Glutamatergic neuron (in vitro differentiated cells): ENCODE measurements at places on chromosomes 6 and 20. TPM values are rescaled to one million over a fixed set of nuclear protein-coding genes. Genes with fewer than 3 reads are reported as not detected.

GRCh38 chr20:42741906-42742305 is 447.8 kb downstream of the PTPRT start:
- H3K36me3 ChIP-seq: no peaks in the 10 kb centered on the region
- H3K4me1 ChIP-seq: no peaks in the 10 kb centered on the region
- no peak for DNase-seq
- no peak overlapping the region for H3K27ac ChIP-seq

GRCh38 chr6:170464524-170464979 is 88.6 kb downstream of the PSMB1 start:
- H3K4me3 ChIP-seq: no peak overlapping the region
- H3K27me3 ChIP-seq: peaks cover 8% of the 10 kb centered on the region
- H3K27ac ChIP-seq: no peak overlapping the region
- DNase-seq: no peak
- no peaks in the 10 kb centered on the region for H3K36me3 ChIP-seq

- H3K4me3 ChIP-seq: no peak overlapping the region
- DNase-seq: no peak
- H3K27me3 ChIP-seq: peaks cover 2% of the 10 kb centered on the region
Measured at GRCh38 chr6:15342114-15342513, 96.2 kb downstream of the JARID2 start.

Gene TBX18
- 5.1 TPM for total RNA-seq

GRCh38 chr6:127391094-127391953 is 47.9 kb upstream of the ECHDC1 start:
- no peak for DNase-seq
- no peaks in the 10 kb centered on the region for H3K36me3 ChIP-seq
- H3K27me3 ChIP-seq: no peaks in the 10 kb centered on the region
- H3K4me3 ChIP-seq: no peak overlapping the region
- no peaks in the 10 kb centered on the region for H3K4me1 ChIP-seq
- H3K27ac ChIP-seq: no peak overlapping the region

DNA sequence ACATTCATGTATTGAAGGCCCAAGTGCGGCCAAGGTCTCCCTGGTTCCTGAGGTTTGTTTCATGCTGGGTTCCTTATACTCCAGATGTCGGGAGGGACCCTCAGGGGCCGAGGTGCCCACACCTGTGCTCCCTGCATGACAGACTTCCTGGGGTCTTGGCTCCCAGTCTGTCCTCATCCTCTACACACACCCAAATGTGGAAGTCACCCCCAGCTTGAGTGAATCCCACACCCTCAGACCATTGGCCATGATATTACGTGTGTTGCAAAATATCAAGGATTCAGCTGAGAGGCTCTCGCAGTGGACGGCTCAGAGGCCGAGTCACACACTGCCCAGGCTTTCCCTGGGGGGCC is 82.2 kb upstream of the DUSP22 start:
- peaks cover 12% of the 10 kb centered on the region for H3K36me3 ChIP-seq
- no peak overlapping the region for H3K27ac ChIP-seq
- peaks cover 2% of the 10 kb centered on the region for H3K27me3 ChIP-seq
- no peak overlapping the region for H3K4me3 ChIP-seq
- H3K4me1 ChIP-seq: peaks cover 1% of the 10 kb centered on the region

- H3K27ac ChIP-seq: no peak overlapping the region
- H3K27me3 ChIP-seq: no peaks in the 10 kb centered on the region
- no peak for DNase-seq
- H3K4me3 ChIP-seq: no peak overlapping the region
Measured at GRCh38 chr6:31208506-31208905, 38.0 kb upstream of the POU5F1 start.

GRCh38 chr6:157226026-157226625 is 97.2 kb downstream of the TMEM242 start:
- no peaks in the 10 kb centered on the region for H3K36me3 ChIP-seq
- peak overlapping the region; percentile 37 for H3K4me3 ChIP-seq
- peaks cover 53% of the 10 kb centered on the region for H3K4me1 ChIP-seq

GRCh38 chr6:18469536-18469935 is 82.4 kb downstream of the RNF144B start:
- no peak overlapping the region for H3K27ac ChIP-seq
- H3K27me3 ChIP-seq: peaks cover 1% of the 10 kb centered on the region
- H3K4me1 ChIP-seq: no peaks in the 10 kb centered on the region
- no peak for DNase-seq
- H3K36me3 ChIP-seq: no peaks in the 10 kb centered on the region

Gene MYL9
- total RNA-seq: 2.0 TPM

Gene ARMH2
- 0.54 TPM for total RNA-seq

DNA sequence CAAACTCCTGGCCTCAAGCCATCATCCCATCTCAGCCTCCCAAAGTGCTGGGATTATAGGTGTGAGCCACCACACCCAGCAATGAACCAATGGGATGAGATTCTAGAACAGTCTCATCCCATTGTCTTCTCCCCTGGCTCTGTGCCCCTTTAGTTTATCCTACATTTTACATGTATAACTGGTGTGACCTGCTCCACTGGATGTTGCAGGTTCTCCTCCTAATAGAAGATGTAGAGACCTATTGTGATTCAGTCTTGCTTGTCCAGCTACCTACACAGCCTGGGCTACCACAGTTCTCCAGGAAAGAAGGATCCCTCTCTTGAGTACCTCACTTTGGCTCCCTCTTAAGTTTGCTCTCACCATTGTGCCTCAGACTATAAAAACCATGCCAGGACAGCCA is 2.0 kb upstream of the FKBPL start:
- H3K4me3 ChIP-seq: no peak overlapping the region
- peaks cover 7% of the 10 kb centered on the region for H3K27me3 ChIP-seq
- no peak overlapping the region for H3K27ac ChIP-seq
- no peak for DNase-seq

Gene MAFB
- total RNA-seq: 4.6 TPM

DNA sequence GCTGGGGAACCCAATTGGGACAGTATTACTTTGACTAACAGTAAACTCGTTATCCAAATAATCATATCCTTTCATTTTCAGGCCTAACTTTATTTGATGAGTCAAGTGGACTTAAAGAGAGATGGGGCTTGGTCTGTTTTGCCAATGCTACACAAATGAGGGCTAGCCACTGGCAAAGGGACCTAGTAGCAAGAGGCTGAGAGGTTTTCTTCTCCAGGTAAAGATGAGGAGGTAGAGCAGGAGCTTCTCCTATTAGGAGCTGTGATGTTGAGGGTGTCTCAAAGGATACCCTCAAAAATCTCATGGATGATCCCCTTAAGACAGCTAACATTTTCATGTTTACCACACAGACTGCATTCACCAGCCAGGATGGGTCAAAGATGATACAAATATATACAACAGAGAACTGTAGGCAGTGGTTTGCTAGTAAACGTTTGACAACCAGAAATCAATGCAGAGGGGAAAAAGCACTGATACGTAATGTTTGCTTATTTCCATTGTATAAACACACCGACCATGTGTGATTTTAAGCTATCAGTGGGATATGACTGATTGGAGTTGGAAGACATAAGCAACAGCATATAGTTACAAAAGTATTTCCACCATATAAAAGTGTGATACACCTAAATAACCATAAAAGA is 153.3 kb downstream of the IBTK start:
- DNase-seq: no peak
- H3K36me3 ChIP-seq: no peaks in the 10 kb centered on the region
- no peak overlapping the region for H3K27ac ChIP-seq
- no peak overlapping the region for H3K4me3 ChIP-seq
- H3K4me1 ChIP-seq: peaks cover 3% of the 10 kb centered on the region
- H3K27me3 ChIP-seq: peaks cover 1% of the 10 kb centered on the region

GRCh38 chr20:31803552-31804291 is 15.4 kb upstream of the MYLK2 start:
- no peak overlapping the region for H3K27ac ChIP-seq
- H3K36me3 ChIP-seq: no peaks in the 10 kb centered on the region
- no peaks in the 10 kb centered on the region for H3K4me1 ChIP-seq
- H3K27me3 ChIP-seq: no peaks in the 10 kb centered on the region

DNA sequence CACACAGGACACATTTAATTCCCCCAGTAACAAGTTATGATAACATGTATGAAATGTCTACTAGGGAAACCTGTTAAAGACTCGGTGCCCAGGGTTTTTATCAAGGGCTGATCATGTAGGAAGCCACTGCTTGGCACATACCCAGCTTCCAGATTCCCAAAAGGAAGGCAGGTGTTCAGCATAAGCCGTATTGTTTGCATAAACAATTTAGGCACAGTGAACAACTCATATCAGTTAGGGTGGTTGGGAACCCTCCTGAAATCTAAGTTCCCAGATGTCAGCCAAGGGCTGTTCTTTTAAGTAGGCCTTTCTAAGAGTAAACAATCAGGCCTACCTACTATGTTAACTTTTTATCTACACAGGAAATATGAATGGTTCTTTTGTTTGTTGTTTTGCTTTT is 74.1 kb downstream of the ASXL1 start:
- peaks cover 3% of the 10 kb centered on the region for H3K4me1 ChIP-seq
- DNase-seq: no peak
- H3K36me3 ChIP-seq: peaks cover 19% of the 10 kb centered on the region
- H3K4me3 ChIP-seq: no peak overlapping the region
- no peak overlapping the region for H3K27ac ChIP-seq

- no peak overlapping the region for H3K27ac ChIP-seq
- no peaks in the 10 kb centered on the region for H3K4me1 ChIP-seq
- DNase-seq: no peak
- no peaks in the 10 kb centered on the region for H3K36me3 ChIP-seq
- no peaks in the 10 kb centered on the region for H3K27me3 ChIP-seq
Measured at GRCh38 chr6:86856379-86856778, 80.9 kb upstream of the HTR1E start.

GRCh38 chr6:45916692-45917091 is 99.0 kb downstream of the CLIC5 start:
- no peaks in the 10 kb centered on the region for H3K4me1 ChIP-seq
- H3K27ac ChIP-seq: no peak overlapping the region
- no peak overlapping the region for H3K4me3 ChIP-seq
- no peaks in the 10 kb centered on the region for H3K27me3 ChIP-seq
- peaks cover 4% of the 10 kb centered on the region for H3K36me3 ChIP-seq

DNA sequence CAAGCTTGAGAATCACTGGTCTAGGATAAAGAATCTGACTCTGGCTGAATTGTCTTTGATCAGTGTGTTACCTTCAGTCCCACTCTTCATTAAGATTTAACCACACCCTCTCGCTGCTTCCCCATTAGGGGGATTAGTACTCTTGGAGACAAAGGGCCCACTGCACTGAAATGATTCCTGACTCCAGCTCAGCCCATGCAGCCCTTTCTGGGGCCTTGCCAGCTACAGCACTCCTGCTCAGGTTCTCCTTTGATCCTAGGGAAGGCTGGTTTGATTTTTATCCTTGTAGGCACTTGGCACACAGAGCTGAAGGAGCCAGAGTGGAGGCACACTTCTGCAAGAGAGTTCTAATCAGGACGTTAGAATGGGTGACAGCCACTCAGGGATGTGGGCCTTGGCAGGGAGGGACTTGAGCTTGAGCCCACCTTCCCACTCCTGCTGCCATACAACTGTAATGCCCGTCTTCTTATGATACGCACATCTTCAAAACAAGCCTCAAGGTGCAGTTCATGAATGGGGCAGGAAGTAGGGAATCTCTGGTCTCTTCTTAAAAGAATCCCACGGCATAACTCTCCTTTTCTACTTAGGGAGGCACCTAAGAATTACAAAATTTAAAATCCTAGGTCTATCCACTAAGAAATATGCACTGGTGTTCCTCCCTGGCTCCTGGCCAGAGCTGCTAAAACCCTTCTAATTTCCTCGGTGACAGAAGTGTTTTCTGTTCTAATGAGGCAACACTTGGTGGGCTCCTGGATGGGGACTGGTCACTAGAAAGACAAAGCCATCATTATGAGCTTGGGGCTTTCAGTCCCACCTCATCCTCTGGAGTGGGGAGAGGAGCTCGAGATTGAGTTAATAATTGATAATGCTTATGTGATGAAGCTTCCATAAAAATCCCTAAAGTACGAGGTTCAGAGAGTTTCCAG is 1.5 kb upstream of the SLA2 start:
- no peak overlapping the region for H3K4me3 ChIP-seq
- no peak for DNase-seq
- no peaks in the 10 kb centered on the region for H3K27me3 ChIP-seq
- H3K4me1 ChIP-seq: no peaks in the 10 kb centered on the region
- no peaks in the 10 kb centered on the region for H3K36me3 ChIP-seq
- no peak overlapping the region for H3K27ac ChIP-seq

Gene ANGPT4
- 0.22 TPM for total RNA-seq
